ENCODE measurements at places on chromosomes 13 and 19. TPM values are rescaled to one million over a fixed set of nuclear protein-coding genes. Genes with fewer than 3 reads are reported as not detected.

DNA sequence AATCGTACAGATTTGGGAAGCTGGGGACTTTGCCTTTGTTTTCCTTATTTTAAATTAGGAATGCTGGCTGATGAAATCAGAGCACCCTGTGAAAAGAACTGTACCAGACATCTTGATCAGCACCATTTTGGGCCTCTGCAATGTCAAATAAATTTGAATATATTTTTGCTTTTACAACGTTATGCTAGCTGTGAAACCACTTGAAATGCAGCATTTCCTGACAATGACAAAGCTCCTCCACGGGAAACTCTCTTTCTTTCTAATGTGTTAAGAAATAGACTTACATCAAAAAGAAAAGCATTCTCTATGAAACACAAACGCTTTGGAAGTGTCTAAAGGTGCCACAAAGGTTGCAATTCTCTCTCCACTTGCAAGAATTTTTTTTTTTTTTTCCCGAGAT lies 47.1 kb upstream of the MAP3K10 start:
- H3K4me1 ChIP-seq = no peaks in the 10 kb centered on the region
- H3K27ac ChIP-seq = no peak overlapping the region
- no peak for DNase-seq
- no peaks in the 10 kb centered on the region for H3K27me3 ChIP-seq

- DNase-seq = no peak
- H3K27ac ChIP-seq = no peak overlapping the region
- no peak overlapping the region for H3K4me3 ChIP-seq
- no peaks in the 10 kb centered on the region for H3K27me3 ChIP-seq
- H3K36me3 ChIP-seq = peaks cover 29% of the 10 kb centered on the region
These were observed 12.7 kb upstream of the ZNF724 start for GRCh38 chr19:23262920-23263319.

Gene GJA3
- 201 TPM for total RNA-seq

Gene IGFL3
- total RNA-seq = not detected

Gene BCL2L12
- total RNA-seq = 41.3 TPM

Data from cardiac muscle cell (in vitro differentiated cells and primary cell).